AG09319 (cell line): ENCODE measurements at places on chromosomes 16 and 17.
A peak's percentile ranks its signal among the peaks of the same experiment; 100 is the strongest.

GRCh38 chr17:46190763-46191162 lies 2.5 kb downstream of the KANSL1 start:
- no peak for DNase-seq

DNA sequence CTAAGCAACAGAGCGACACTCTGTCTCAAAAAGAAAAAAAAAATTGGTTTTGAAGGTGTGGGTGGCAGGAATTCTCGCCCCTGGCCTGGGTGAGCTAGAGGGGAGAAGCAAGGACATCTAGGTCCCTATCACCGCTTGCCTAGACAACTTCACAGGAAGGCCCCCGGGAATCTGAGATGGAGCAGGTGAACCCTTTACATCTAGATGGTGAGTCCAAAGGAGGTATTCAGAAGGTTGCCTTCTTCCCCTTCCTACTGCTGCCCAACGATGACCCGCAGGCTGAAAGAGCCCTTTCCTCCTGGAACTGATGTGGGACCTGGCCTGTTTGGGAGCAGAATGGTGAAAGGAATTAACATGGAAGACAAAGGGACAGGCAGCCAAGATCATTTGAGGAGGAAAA lies 1.3 kb upstream of the CRYBA1 start:
- DNase-seq = no peak

DNA sequence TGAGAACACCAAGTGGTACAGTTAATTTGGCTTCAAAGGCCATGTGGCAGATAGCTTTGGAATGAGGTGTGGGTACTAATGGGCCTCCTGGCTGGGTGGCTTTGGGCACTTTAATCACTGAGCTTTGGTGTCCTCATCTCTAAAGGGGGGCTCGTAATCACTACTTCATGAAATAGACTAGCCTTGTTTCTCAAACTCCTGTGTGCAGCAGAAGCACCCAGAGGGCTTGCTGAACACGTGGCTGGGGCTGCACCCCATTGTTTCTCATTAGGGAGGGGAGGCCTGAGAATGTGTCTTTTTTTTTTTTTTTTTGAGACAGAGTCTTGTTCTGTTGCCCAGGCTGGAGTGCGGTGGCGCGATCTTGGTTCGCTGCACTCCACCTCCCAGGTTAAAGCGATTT lies 5.8 kb downstream of the EPN2 start:
- DNase-seq = no peak

GRCh38 chr17:76816590-76817135 lies 51.5 kb upstream of the MGAT5B start:
- peak; percentile 4 for DNase-seq

DNA sequence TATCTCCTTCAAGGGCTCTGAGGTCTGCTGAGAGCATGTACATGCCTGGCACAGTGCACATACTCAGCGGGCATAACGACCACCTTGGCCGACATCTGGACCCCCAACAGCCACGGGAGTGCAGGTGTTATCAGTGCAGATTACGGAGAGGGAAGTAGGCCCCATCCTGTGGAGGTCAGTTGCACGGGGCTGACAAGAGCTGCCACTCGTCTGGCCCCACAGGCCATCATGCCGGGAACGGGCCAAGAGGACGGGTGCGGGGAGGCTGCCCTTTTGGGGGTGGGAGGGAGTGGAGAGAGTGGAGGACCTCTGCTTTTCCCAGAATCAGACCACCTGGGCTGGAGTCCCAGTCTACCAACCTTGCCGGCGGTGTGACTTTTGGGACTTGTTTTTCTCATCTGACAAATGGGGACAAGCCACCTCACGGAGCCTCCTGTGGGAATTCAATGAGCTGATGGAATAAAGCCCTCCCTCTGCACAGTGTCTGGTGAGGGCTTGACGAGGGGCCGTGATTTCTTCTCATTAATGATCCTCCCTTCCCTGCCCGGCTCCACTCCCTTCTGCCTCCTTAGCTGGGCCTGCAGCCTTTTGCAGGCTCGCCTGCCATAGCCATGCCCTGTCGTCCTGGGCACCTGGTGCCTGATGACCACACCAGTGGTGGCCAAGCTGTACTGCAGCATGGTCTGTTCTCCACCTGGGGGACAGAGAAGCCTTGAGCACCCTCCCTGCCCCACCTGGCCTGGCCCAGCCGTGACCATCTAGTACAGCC lies 4.6 kb downstream of the PRSS33 start:
- no peak for DNase-seq

GRCh38 chr17:59534583-59534982 lies 30.8 kb upstream of the DHX40 start:
- no peak for DNase-seq

DNA sequence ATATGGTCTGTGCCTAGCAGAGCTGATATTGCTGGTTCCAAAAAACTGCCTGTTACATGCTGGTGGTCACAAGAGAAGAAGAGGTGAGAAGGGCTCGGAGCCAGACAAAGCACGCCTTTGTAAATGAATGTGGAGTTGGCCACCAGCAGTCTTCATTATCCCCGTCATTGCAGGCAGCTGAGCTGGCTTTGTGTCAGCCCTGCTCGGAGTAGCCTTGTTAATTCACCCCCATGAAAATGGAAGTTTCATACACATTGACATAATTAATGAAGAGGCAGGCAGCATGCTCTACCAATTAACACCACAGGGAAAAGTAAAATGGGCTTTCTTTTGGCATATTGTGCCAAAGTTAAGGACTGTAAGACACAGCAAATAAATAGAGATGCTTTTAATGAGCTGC lies 113.7 kb upstream of the RBFOX1 start:
- DNase-seq = no peak

DNA sequence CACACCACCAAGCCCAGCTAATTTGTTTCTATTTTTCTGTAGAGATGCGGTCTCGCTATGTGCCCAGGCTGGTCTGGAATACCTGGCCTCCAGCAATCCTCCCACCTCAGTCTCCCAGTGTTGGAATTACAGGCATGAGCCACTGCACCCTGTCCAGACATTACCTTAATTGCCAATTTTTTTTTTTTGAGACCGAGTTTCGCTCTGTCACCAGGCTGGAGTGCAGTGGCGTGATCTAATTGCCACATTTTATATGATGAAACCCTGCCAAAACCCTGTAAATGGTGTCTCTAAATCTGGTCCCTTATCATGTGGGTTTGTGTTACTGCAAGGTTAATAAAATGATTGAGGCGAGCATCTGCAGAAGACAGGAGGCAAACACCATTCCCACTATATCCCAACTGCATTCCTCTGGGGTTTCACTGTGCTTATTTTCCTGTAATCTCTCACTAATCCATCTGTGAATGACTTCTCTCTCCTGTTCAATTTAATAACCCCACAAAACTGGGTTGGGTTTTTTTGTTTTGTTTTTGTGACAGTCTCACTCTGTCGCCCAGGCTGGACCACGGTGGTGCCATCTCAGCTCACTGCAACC lies 19.4 kb upstream of the TRIM25 start:
- no peak for DNase-seq

DNA sequence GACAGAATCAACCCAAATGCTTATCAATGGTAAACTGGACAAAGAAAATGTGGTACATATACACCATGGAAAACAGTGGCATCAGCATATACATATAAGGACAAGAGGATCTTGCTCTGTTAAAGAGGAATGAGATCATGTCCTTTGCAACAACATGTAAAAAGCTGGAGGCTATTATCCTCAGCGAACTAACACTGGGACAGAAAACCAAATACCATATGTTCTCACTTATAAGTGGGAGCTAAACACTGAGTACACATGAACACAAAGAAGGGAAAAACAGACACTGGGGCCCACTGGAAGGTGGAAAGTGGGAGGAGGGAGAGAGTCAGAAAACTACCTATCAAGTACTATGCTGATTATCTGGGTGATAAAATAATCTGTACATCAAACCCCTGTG lies 447.3 kb upstream of the MAF start:
- no peak for DNase-seq

DNA sequence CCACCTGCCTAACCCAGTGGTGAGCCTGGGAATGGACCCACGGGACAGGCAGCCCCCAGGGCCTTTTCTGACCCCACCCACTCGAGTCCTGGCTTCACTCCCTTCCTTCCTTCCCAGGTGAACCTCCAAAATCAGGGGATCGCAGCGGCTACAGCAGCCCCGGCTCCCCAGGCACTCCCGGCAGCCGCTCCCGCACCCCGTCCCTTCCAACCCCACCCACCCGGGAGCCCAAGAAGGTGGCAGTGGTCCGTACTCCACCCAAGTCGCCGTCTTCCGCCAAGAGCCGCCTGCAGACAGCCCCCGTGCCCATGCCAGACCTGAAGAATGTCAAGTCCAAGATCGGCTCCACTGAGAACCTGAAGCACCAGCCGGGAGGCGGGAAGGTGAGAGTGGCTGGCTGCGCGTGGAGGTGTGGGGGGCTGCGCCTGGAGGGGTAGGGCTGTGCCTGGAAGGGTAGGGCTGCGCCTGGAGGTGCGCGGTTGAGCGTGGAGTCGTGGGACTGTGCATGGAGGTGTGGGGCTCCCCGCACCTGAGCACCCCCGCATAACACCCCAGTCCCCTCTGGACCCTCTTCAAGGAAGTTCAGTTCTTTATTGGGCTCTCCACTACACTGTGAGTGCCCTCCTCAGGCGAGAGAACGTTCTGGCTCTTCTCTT lies 2.6 kb upstream of the STH start:
- DNase-seq = no peak

DNA sequence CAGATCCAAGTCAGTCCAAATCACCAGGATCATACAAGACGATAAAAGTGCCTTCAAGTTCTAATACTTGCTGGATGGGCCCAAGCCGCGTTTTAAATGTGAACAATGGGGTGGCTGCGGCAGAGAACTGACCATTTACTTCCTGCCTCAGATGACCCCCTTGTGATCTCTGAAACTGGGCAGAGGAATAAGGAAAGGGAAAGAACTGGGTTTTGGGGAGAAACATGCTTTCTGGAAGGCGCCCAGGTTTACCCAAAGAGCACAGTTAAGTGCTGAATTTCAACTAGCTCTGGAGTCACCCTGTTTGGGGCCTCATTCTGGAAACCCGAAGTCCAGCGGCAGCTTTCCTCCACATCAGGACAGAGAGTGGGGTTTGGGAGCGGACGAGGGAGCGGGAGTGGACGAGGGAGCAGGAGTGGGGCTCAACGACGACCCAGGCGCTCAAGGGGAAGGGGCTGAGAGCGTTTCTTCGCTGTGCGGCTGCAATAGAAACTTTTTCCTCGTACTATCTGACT lies 1.6 kb downstream of the FAM20A start:
- DNase-seq = no peak

DNA sequence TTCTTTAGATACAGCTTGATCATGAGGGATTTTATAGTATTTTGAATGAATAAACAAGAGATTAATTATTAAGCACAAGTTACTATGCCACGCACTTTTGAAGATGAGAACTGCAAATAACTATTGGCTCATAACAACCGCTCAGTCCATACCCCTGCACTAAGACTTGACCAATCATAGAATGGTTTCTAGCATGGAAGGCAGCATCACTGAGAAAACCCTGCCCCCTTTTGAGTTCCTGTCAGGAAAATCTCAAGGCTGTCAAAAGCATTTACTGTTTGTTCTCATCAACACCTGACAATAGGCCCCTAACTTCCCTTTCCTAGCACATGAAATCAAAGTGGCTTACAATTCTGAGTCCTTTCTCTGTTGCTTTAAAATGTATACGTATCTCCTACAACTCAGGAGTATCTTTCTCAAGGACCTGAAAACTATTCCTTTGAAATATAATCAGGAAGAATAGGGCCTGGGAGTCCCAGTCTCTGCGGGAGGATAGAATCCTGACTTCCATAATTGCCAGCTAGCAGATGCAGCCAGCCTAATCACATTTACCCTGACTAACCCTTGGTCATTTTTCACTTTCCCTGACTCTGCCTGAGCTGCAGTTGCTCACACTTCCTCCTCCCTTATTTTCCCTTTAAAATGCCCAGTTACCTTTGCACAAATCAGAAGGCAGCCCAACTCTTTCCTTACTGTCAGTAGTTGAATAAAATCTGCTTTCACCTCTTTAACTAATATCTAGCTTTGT lies 9.1 kb upstream of the MMD start:
- DNase-seq = no peak

DNA sequence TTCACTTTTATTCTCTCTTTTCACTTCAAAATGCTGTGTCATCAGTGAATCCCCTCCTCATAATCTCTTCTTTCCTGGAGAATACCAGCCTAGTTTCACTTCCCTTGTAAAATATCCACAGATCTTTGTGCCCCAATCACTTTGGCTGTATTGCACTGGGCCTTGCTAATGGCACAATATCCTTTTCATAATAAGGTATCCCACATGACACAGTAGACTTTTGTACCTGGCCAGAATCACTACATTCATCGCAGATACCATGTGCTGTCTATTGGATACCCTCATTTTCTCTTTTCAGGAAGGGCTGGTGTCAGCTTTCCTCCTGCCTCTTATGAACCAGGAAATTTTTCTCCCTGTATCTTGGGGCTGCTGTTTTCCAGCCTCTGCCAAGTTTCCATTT lies 25.7 kb upstream of the TOX3 start:
- no peak for DNase-seq

DNA sequence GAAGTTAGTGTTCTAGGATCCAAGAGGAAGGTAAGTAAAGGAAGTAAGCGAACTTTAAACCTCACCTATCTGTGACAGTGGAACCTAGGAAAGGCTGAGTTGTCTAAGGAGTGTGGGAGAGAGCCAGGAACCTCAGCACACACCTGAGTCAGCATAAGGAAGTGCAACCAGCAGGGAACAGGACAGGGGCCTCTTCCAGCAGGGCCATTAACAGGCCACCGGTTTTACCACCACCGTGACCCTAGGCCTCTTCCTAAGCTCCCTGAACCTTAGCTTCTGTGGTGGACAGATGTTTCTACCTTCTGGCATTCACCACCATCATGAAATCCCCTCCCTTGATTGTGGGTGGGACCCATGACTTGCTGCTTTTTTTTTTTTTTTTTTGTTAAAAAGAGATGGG lies 26.7 kb upstream of the GPATCH8 start:
- no peak for DNase-seq

- DNase-seq = no peak
Observed at GRCh38 chr16:20923876-20924275, 23.3 kb downstream of the LYRM1 start.

- DNase-seq = no peak
Observed at GRCh38 chr17:40612599-40613244, 34.9 kb downstream of the SMARCE1 start.

GRCh38 chr17:59469786-59470485 lies 95.5 kb upstream of the DHX40 start:
- DNase-seq = no peak

DNA sequence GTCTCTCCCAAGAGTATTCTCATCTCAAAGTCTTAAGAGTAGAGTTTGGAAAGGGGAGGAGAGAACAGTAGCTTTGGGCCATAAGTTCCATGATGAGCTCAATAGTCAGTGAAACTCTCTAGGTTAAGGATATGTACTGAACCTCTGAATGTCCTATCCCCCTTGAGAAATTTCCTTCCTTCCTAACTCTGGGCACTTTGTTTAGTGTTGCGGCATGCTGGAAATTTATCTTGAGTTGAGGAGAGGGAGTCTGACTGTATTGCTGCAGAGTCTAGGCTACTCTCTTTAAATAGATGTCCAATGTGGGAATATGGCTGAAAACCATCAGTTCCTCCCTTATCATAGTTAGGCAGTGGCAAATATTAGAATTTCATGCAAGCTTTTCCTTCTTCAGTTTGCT lies 16.1 kb downstream of the MRTFB start:
- DNase-seq = no peak

DNA sequence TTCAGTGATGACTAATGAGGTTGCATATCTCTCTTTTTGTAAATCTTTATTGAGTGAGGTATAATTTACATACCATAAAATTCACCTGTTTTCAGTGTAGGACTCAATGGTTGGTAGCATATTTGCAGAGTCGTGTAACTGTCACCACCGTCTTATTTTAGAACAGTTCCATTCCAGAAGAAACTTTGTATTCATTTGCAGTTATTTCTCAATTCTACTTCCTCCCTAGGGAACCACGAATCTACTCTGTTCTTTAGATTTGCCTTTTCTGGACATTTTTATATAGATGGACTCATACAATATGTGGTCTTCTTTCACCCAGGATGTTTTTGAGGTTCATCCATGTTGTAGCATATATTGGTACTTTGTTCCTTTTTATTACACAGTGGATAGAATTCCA lies 3.7 kb downstream of the FTO start:
- no peak for DNase-seq
